ENCODE measurements at places on chromosomes 4 and X.

DNA sequence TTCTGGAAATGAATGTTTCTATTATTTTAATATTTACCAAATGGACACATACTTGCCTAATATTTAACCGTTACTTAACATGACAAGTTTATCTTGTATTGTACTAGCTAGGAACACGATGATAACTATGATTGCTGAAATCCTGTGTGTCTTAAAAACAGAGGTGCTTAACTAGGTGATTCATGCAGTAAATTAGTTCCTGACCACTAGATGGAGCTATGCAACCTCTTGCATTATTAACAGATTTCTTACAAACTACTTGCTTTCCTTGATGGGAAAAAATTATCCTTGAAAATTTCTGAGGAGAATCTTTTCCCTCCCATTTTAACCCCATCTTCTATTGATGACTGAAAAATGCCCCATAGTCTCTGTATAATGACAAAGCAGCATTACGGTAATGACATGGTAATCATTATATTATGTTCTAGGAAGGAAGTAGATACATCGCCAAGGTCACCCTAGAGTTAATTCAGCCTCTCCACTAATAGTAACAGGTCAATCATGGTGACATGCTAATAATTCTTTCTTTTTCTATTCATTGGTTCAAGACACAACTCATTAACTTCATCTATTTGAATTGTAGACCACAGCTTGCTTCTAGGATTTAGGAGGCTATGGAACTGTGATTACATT, 844.2 kb downstream of the RAPGEF2 start:
- DNase-seq = peak; percentile 67

DNA sequence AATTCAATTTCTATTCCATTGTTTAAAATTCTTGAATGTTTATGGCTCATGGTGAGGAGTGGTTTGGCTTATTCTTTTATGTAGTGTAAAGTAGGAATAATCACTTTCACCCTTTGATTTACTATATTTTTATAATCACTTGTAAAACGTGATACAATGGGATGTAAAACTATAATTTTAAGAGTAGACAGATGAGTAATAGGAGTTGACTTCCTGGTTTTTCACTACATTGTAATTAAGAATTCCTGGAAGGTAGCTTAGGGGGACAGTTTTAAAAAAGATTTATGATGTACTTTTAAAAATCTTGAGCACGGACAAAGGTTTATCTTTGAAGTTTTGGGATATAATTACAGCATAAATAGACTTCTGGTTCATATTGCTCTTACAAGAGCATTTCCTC, 65.3 kb downstream of the PDGFC start:
- DNase-seq = no peak

DNA sequence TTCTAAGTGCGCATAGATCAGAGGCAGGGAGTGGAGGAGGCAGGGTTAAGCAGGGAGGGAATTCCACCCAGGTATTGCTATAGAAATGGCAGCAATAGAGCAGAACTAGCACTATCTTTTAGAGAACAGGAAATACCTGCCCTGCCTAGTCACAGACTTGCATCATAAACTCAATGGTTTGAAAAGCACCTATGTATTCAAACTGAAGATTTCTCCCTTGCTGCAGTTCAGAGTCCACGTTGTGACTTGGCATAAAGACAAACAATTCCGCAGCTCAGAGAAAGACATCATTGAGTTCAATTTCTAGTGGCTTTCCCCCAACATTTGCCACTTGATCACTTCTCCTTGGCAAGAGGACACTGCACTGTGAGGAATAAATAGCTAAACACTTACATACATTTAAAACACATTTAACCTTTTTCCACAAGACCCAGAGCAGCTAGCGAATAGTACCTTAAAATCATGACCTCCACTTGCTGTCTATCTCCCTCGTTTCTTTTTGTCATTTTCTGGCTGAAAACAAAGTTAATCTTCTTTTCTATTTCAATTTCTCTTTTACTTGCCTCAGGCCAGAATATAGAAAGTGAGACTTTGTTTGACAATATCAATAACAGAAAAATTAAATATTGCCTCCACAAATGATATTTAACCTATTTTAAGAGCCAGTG, 42.4 kb downstream of the SLC7A11 start:
- DNase-seq = no peak

DNA sequence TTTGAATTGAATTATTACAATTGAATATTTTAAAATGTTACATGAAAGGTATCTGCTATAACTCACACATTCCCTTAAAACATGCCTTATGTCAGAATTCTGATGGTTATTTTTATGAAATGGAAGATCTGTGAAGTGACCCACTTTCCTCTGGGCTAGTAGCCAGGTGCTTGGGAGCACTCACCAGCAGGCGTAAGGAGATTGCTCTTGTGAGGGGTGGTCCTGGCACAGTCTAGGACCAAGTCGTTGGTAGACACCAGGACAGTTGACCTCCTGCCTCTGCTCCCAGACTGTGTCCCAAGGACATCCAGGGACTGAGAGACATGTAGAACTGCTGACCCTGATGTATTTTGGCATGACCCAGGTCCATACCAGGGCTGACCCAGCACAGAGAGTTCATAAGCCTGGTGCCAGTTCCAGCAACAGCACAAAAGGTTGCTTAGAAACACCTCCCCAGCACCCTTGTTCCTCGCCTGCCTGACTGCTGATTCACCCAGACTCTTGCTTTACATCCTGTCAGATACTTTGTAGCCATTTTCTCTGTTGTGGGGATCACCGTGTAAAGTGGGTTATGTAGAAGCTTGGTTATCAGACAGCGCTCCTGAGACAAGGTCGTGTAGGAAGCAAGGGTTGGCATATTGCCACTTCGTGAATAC, 48.5 kb downstream of the NELFA start:
- no peak for DNase-seq

DNA sequence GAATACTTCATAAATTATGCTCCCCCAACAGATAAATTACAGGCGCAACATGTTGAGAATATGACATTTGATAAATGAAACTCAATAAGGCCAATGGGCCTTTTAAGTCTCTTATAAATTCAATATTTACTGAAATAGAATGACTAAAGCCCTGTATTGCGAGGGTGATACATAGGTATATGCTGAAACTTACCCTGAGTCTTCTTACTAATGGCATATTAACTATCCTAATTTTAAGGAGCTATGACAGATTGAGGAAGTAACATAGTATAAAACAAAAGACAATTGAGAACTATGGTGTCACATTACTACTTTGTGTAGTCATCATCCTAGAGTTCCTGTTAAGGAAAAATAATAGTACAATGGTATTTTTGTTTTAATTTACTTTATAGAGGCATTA, 440.7 kb downstream of the IL15 start:
- no peak for DNase-seq

GRCh38 chr4:87805971-87806370, 6.6 kb downstream of the IBSP start:
- DNase-seq = no peak

DNA sequence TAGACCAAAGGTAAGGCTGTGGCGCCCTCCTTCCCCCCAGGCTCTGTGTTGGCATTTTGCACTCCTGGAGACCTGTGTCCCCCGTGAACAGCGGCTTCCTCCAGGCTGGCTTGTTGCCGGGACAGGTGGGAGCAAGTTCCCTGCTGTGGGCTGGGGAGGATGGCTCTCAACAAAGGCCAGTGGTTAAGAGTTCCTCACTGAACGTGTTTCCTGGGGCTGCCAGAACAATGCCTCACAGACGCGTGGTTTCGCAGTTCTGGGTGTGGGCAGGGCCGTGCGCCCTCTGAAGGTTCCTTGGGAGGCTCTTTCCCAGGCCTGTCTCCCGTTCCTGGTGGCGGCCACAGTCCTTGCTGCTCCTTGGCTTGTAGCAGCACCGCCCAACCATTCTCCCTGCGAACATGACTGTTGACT, 33.4 kb downstream of the NELFA start:
- DNase-seq = no peak

DNA sequence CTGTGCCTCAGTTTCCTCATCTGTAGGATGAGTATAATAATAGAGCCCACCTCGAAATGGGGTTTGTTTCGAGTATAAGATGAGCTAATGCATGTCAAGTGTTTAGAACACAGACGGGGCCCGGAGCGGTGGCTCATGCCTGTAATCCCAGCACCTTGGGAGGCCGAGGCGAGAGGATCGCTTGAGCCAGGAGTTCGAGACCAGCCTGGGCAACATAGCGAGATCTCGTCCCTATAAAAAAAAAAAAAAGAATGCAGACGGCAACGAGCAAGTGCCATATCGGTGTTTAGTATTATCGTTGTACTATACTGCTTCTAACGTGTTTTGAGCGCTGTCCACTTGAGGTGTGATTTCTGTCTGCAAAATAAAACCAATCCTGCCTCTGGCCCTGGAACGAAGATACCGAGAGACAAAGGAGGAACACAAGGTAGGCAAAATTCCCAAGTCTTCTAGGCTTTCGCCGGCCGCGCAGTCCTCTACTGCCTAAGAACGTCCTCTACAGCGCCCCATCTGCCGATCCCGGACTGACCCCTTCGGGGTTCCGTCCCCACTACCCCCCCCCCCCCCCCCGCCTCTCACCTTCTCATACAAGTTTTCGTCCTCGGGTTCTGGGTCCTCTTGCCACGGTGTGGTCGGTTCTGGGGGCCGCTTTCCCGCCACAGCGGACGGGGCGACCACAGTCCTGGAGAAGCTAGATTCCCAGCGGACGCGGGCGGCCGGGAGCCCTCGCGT, 442 bp downstream of the NDUFB11 start:
- peak; percentile 77 for DNase-seq

DNA sequence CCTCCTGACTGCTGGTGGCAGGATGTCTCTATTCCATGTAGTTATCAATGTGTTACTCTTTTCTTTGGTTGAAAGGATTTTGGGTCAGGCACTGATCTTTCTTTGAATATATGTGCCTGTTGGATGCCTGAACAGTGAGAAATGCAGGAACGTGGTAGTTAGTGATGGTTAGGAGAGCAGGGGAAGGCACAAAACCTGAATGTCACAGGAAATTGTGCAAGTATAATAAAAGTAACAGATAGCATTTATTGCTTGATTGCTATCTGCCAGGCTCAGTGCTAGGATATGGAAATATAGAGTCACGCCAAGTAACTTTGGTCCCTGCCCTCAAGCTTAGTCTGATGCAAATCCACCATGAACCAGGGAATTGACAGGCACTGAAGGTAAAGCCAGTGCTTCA, 219.8 kb upstream of the FAT1 start:
- DNase-seq = no peak

Data from hematopoietic multipotent progenitor cell treated with erythropoietin and hydrocortisone succinate and interleukin-3 and kit ligand, for 4 days (in vitro differentiated cells).